Stimulated activated CD4-positive, alpha-beta T cell treated with anti-CD3 and anti-CD28 coated beads, TNF-alpha, amount 100 ng/mL, for 24 hours (primary cell): ENCODE measurements at places on chromosomes 11 and 22.

- no peak for DNase-seq
Measured at GRCh38 chr22:45564349-45565030, 61.8 kb downstream of the FBLN1 start.

- DNase-seq, result no peak
Measured at GRCh38 chr11:2212411-2213251, 41.0 kb upstream of the TH start.

GRCh38 chr11:112724496-112724790 lies 236.8 kb upstream of the NCAM1 start:
- no peak for DNase-seq

GRCh38 chr11:12765428-12765827 lies 91.2 kb downstream of the TEAD1 start:
- no peak for DNase-seq

DNA sequence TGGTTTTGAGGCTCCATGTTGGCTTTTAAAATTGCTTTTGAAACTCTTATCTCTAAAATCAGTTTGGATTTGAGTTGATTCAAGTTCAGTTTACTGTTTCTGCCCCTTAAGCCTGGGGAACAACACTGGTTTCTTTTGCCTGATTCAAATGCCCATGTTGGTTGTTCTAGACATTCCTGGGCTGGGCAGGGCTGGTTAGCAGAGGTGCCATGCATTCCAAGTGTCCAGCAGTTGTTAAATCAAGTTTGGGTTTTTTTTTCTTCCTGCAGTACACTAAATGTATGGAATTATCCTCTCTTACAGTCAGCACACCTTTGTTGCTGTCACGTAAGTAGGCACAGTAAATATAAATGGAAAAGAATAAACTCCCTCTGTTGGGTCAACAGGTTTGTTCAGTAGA lies 67.2 kb upstream of the MTMR2 start:
- no peak for DNase-seq

DNA sequence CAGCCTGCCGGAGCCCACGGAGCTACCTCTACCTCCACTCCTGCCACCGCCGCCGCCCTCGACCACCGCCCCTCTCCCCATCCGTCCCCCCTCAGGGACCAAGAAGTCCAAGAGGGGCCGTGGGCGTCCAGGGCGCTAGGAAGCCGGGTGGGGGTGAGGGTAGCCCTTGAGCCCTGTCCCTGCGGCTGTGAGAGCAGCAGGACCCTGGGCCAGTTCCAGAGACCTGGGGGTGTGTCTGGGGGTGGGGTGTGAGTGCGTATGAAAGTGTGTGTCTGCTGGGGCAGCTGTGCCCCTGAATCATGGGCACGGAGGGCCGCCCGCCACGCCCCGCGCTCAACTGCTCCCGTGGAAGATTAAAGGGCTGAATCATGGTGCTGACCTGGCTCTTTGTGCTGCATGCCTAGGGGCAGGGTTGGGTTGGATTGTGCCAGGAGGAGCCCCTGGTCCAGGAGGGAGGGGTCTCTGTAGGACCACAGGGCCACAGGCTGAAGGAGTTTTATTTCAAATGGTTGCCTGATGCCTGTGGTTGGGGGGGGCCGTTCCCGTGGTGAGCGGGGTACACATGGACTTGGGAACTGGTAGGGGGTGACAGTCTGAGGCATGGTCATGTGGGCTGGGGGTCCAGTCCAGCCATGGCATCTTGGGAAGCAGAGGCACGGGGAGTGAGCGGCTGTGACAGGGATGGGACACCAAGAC lies 2.3 kb downstream of the PTPRCAP start:
- no peak for DNase-seq

- DNase-seq, result no peak
Measured at GRCh38 chr11:105227363-105227762, 87.8 kb upstream of the CARD18 start.

GRCh38 chr11:34356130-34356529 lies 1.7 kb downstream of the ABTB2 start:
- no peak for DNase-seq

DNA sequence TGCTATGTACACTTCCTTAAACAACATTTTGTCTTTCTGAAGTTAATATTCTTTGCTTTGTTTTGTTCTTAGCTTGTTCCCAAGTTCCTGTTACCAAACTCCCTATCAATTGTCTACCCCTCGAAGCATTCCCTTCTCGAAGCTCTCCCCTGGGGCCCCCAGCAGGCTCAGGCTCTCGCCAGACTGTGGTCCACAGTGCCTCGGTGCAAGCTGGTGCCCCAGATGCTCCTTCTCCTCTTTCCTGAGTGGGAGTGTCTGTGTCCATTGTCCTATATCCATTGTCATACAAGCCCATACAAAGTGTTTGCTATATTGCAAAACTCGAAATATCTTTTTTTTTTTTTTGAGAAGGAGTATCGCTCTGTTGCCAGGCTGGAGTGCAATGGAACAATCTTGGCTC lies 51.7 kb upstream of the RTL6 start:
- DNase-seq, result no peak

DNA sequence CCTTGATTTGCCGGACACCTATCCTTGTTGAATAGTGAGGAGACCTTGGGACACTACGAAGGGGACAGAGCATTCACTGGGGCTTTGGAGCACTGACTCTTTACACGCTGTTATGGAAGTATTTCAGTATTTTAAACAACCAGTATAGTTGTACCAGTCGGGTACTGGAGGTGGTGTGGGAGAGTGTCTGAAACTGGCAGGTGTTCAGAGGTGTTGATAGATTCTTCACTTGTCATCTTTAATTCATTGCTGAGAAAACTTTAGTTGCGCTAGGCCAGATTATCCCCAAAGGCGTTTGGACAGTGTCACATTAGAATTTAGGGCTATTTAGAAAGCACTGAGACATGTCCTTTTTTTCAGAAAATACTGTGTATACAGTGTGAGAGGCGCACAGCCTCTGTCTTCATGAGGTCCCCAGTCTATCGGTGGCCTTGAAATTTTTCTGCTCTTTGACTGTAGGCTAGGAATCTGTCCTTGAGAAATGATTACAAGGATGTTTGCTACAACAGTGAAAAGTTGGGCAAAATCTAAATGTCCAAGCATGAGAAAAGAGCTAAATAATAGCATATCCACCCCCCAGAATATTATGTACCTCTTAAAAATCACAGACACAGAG lies 69.7 kb downstream of the TEAD1 start:
- DNase-seq, result no peak

- DNase-seq, result peak; percentile 60
Measured at GRCh38 chr11:78187366-78188285, 800 bp downstream of the KCTD21 start.

GRCh38 chr11:30876228-30876627 lies 290.1 kb upstream of the MPPED2 start:
- DNase-seq, result no peak

- DNase-seq, result no peak
Measured at GRCh38 chr11:43410394-43410793, 51.7 kb downstream of the TTC17 start.

DNA sequence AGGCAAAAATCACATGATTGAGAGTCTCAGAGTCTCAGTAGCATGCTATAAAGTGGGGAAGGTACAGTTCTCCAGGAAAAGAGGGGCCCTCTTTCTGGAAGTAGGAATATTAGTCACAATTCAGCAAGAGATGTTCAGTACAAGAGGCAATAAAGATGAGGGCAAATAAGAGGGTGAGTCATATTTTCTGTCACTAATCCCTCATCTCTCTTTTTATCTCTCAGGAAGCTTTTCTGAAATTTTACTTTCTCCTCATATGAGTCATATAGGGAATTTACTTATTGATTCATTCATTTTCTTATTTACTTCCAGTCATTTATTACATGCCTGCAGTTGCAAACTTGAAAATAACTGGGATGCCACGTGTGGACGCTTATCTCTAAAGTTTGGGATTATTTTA lies 3.4 kb upstream of the NXPE1 start:
- no peak for DNase-seq

DNA sequence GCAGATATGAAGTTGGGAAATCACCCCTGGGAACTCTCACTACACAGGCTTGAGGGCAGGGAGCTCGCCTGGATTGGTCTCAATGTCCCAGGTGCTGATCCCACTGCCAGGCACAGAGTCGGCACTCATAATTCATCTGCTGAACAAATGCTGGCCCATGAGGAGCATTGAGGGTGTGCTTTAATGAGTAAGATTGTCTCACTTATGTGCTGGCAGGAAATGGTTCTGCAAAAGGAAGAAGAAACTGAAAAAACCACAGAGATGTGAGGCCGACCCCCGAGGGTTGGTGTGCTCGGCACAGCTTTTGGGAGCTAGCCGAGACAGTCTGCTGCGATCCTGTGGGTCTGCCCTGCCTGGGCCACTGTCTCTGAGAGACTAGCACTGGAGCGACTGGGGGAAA lies 9.4 kb downstream of the PLAAT2 start:
- DNase-seq, result peak; percentile 41

GRCh38 chr11:76253416-76253815 lies 47.1 kb upstream of the WNT11 start:
- no peak for DNase-seq

GRCh38 chr11:123510579-123510905 lies 80.5 kb downstream of the GRAMD1B start:
- DNase-seq, result no peak

GRCh38 chr11:79481795-79482194 lies 41.0 kb upstream of the TENM4 start:
- DNase-seq, result no peak

DNA sequence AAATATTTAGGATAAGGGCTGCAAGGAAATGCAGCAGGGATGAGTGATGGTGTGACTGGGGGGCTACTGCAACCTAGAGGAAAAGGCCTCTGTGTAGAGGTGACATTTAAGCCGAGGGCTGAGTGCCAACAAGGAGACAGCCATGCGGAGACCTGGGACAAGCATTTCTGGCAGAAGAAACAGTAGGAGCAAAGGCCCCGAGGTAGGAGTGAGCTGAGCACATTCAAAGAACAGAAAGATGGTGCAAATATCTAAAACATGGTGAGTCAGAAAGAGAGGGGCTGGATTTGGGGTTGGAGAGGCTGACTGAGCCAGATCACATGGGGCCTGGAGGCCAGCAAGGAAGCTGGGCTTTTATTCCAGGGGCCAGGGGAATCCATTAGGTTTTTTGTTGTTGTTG lies 55.1 kb upstream of the INCENP start:
- DNase-seq, result no peak

- no peak for DNase-seq
Measured at GRCh38 chr11:27291954-27292636, 70.9 kb downstream of the CCDC34 start.

DNA sequence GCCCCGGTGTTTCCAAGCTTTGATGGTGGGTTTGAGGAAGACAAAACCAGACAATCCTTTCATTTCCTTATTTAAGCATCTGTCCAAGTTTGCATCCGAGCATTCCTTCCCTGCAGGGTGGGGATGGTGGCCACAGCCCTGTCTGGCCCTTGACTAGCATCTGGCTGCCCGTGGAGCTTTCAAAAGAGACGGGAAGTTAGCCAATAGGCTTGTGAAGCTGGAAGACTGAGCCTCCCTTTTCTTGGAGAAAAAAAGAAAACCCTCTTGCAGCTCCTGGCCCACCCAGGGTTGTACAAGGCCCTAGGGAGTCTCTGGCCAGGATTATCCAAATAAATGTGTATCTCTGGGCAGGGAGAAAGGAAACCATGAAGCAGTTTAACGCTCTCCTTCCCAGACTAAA lies 60.6 kb downstream of the MICAL2 start:
- no peak for DNase-seq

- no peak for DNase-seq
Measured at GRCh38 chr22:42060489-42060888, 10.1 kb downstream of the NAGA start.

DNA sequence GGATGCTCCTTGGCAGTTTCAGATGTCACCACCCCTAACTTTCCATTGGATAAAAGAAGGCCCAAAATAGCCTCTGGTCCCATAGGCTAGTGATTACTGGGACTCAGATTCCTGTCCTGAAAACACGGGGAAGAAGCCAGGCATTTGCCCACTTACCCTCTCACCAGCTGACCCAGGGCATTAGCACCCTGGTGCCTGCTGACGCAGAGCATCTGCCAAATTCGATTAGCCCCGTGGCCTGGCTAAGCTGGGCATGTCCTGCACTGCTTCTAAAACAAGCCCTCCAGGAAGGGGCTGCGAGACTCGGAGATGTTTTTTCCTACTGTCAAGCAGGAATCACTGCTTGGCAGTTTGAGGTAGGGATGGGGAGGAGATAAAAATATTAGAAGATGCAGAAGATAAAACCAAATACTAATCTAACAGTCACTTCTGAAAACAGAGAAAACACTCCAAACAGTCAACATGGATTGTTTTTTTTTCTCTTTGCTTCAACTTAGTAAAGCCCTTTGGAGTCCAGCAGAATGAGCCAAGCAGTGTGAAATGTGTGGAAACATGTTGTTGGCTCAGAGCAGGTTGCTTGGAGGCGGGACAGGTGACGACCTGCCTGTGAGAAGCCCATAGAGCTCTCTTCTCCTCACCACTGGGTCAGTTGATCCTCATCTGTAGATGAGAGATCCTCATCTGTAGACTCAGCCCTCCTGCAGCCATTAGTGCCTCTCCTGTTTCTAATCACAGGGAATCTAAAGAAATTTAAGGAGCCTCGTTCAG lies 54.0 kb downstream of the BDNF start:
- no peak for DNase-seq

DNA sequence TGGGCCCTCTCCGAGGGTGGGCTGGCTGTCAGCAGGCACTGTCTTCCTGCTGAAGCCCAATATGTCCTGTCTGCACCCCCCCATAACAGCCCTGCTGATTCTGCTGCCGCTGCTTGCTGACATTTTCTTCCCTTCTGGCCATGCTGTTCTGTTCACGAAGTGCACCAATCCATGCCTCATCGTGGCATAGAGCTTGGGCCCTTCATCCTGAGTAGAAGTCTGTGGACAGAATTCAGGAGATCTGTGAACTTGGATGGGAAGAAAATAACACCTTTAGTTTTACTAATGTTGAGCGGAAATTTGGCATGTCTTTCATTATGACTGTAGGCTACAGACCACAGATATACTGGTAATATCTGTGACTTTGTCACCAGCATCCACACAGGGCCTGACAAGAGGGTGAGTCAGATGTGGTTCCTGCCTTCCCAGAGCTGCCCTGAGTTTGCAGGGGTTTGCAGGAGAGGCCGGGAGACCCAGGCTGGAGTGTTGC lies 14.1 kb upstream of the KIAA0930 start:
- DNase-seq, result no peak

GRCh38 chr11:66335531-66336233 lies 552 bp downstream of the RIN1 start:
- DNase-seq, result no peak

DNA sequence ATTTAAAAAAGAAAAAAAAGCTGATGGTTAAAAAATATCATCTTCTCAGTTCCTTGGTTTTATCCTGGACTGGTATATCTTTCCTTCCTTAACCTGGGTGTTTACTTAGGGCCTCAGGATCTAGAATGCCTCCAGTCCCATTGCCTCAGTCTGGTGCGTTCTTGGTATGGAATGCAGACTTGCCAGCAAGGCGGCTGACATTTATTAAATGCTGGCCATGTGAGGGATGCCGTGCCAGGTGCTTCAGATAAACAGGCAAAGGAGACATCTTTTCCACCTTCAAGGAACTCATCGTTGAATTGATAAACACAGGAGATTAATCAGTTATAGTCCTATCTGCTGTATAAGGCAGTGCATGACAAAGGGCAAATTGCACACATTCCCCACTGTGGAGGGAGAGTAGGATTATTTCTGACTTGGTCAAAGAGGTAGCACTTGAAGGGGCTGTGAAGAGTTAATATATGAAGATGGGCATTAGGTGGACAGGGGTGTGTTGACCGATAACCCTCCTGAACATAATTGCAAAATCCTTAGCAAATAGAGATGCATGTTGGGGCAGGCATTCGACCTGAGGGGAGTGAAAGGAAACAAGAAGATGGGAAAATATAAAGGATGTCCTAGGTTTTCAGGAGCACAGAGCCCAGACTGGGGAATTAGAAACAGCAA lies 54.4 kb downstream of the ALX4 start:
- DNase-seq, result no peak

- DNase-seq, result no peak
Measured at GRCh38 chr11:20407344-20407743, 19.8 kb downstream of the PRMT3 start.
